Right hindlimb (tissue), 1 donor: ENCODE measurements at places on chromosomes 2 and 18.
A peak's percentile ranks its signal among the peaks of the same experiment; 100 is the strongest.

DNA sequence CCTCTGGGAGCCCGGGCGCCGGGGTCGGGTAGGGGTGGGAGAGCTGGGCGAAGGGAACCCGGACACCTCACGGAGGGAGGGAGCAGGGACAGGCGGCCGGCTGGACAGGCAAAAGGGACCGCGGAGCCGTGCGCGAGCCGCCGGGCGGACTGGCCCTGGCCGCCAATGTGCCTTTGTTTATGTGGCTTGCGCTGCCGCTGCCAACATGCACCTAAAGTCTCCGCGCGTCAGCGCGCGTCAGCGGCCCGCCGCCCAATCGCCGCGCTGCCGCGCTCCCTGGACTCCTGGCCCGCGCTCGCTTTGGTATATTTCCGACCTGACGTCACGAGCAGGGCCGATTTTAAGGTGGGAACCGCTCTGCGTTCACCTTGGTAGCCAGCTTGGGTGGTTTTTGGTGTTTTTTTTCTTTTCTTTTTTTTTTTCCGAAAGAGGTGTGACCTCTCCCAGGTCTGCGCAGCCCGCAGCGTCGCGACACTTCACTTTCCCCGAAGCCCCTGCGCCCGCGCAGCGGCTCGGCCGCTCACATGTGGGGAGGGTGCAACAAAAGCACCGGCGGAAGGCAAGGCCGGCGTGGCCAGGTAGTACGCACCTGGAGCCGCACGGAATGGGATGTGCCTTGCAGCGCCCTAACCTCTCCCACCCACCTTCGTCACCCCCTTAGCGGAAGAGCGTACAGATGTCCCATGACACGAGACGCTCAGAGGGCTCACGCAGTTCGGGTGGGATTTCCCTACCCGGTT, at the start of gene NR4A2:
Gene NR4A2, minus strand, starts transcription at position 188 of the 740 bp plus-strand sequence. CDS start 2,535 bp downstream, outside the sequence.
- DNase-seq, result peak; percentile 89

GRCh38 chr2:192139813-192140212, 54.9 kb downstream of the TMEFF2 start:
- DNase-seq, result no peak

GRCh38 chr2:45315861-45316260, 295.2 kb downstream of the SRBD1 start:
- DNase-seq, result peak; percentile 77

- no peak for DNase-seq
Observed at GRCh38 chr2:203916756-203917155, 19.8 kb upstream of the ICOS start.
